ENCODE measurements at places on chromosomes 3 and 15.

DNA sequence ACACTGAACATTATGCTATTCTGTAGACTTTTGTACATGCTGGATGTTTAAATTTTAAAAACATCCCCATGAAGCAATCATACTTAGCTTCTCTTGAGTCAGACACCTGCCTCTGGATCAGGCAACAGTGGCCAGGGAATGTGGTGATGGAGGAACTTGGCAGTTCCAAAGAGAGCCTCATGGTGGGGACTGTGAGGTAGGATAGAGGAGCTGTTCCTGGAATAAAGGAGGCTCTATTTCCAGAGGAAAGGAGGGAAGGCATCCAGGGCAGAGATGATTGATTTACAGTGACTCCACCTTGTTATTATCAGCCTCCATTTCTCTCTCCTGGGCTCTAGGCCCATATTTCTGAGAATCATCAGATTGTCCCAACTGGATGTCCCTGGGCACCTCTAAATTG is 35.0 kb upstream of the ABHD17C start:
- DNase-seq = peak; percentile 16

GRCh38 chr3:100149713-100150415 is 35.6 kb upstream of the FILIP1L start:
- DNase-seq = no peak

GRCh38 chr15:55660153-55660552 is 72.0 kb upstream of the PYGO1 start:
- DNase-seq = no peak

- DNase-seq = no peak
Measured at GRCh38 chr15:69311319-69311721, 12.6 kb downstream of the PAQR5 start.

- DNase-seq = no peak
Measured at GRCh38 chr3:61649381-61650170, 88.2 kb downstream of the PTPRG start.

GRCh38 chr3:148331081-148331846 is 366.4 kb upstream of the AGTR1 start:
- no peak for DNase-seq

- DNase-seq = no peak
Measured at GRCh38 chr3:194837457-194838127, 151.9 kb downstream of the FAM43A start.

GRCh38 chr3:49617390-49618013 is 56.6 kb upstream of the APEH start:
- DNase-seq = no peak

GRCh38 chr3:59553076-59553475 is 503.3 kb upstream of the CFAP20DC start:
- no peak for DNase-seq

DNA sequence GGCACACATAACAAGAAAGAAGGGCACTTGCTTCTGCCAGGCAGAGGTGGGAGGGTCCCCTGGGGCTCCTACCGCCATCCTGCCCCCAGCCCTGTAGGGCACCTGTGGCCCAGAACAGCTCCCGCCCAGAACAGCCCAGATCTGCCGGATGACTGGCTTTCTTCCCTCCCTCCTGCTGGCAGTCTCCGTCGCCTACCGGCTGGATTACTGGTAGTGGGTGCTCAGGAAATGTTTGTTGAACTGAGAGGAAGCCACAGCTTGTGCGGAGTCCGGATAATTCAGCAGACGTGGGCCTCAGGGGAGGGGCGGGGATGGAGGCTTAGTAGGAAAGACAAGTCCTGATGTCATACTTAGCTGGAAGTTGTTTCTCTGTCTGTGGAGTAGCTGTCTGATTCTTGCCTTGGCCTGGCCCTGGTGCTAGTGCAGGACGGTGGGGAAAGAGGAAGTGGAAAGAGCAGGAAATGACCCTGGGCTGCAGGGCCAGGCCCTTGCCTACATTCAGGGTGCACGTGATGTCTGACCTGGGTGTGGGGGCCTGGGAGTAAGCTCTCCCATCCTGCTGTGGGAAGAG is 6.7 kb downstream of the CCDC9B start:
- DNase-seq = no peak

- no peak for DNase-seq
Measured at GRCh38 chr15:30928076-30928475, 24.4 kb downstream of the FAN1 start.

- DNase-seq = no peak
Measured at GRCh38 chr3:195240171-195240701, 30.7 kb downstream of the XXYLT1 start.

DNA sequence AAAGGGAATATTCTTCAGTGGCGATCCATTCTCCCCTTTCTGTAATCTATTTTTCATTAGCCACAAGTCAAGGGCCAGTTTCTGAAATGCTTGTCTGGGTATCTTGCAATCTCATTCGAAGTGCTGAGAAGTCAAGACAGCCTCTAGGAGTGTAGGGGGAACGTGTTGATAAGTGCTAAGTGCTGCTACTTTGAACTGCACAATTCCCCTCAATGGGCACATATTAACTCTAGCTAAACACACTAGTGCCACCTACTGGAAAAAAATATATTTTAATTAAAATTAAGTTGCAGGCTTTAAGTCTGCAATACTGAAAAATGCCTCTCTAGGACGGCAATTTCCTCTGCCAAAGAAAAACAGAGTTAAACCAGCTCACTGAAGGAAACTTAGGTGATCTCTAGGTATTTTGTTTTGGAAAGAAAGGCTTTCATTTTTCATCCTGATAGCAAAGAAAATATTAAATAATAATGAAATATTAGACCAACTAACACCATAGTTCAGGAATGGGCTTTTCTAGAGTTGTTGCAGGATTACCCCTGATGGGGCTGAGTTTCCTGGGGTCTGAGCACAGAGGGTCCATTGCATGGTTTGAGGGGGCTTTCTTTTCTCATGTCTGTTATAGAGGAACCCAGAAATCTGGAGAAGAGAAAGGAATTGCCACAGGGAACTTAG is 181.9 kb upstream of the KBTBD8 start:
- no peak for DNase-seq

DNA sequence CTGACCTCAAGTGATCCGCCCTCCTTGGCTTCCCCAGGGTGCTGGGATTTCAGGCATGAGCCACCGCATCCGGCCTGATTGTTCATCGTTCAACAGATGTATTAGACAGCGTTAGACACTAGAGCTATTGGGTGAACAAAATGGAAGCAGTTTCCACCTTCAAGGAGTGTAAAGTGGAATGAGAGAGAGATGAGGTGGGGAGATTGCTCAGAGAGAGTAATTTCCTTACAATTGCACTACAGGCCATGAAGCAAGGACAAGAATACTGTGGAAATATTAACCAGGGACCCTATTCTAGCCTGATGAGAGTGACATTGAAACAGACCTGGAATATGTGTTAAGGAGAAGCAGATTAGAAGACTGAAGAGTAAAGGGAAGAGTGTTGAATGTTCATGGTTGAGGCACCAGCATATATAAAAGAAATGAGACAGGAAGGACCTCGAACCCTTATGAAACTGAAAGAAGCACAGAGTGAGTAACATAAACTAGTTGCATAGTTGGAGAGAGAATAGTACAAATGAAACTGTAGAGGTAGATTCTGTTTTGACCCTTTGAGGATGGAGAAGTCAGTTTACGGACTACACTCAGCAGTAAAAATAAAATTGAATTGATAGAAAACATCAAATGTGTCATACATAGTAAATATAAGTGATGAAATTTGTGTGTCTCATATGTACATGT is 7.2 kb downstream of the RTF1 start:
- DNase-seq = no peak

GRCh38 chr3:100230710-100231109 is 30.1 kb upstream of the TBC1D23 start:
- DNase-seq = no peak
